ENCODE measurements at places on chromosomes 2 and 18. TPM values are rescaled to one million over a fixed set of nuclear protein-coding genes. Genes with fewer than 3 reads are reported as not detected.

The CCT7 gene
- total RNA-seq: 280 TPM

The CNNM3 gene
- total RNA-seq: 8.4 TPM

The DNAJC5G gene
- not detected for total RNA-seq

The CXCR1 gene
- total RNA-seq: not detected

The SERPINB7 gene
- 31.5 TPM for total RNA-seq

The ERCC3 gene
- total RNA-seq: 45.1 TPM

The DPP10 gene
- 0.74 TPM for total RNA-seq

The CYP27A1 gene
- total RNA-seq: 8.0 TPM

The RIT2 gene
- total RNA-seq: not detected

The SH3BP4 gene
- total RNA-seq: 15.4 TPM

The OSBPL1A gene
- total RNA-seq: 19.3 TPM

The SCYGR2 gene
- not detected for total RNA-seq

The TTC39C gene
- total RNA-seq: 13.4 TPM

The IGFBP2 gene
- 8.9 TPM for total RNA-seq

Data from smooth muscle cell of the umbilical artery (primary cell).